ENCODE measurements at places on chromosomes 5 and 9. TPM values are rescaled to one million over a fixed set of nuclear protein-coding genes. Genes with fewer than 3 reads are reported as not detected.

GRCh38 chr9:133770076-133770777 is 32.1 kb upstream of the SARDH start:
- no peak for DNase-seq

MUSK gene
- total RNA-seq, result 0.71 TPM

- DNase-seq, result no peak
Observed at GRCh38 chr9:130117376-130117775, 54.8 kb upstream of the NCS1 start.

GRCh38 chr9:96061293-96061987 is 185.9 kb downstream of the ERCC6L2 start:
- no peak for DNase-seq

DNA sequence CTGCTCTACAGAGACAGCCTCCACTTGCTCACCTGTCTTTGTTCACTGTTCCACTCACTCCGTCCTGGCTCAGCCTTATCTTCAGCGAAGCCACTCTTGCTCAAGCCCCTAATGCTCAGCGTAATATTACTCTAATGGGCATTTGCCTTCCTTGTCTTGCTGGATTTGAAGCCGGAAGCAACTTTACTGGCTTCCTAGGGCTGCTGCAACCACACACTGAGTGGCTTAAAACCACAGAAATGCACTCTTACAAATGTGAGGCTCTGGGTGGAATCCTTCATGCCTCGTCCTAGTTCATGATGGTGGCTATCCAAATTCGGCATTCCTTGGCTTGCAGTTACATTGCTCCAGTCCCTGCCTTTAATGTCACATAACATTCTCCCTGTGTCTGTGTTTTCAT is 85.5 kb upstream of the MARCHF11 start:
- no peak for DNase-seq

DNA sequence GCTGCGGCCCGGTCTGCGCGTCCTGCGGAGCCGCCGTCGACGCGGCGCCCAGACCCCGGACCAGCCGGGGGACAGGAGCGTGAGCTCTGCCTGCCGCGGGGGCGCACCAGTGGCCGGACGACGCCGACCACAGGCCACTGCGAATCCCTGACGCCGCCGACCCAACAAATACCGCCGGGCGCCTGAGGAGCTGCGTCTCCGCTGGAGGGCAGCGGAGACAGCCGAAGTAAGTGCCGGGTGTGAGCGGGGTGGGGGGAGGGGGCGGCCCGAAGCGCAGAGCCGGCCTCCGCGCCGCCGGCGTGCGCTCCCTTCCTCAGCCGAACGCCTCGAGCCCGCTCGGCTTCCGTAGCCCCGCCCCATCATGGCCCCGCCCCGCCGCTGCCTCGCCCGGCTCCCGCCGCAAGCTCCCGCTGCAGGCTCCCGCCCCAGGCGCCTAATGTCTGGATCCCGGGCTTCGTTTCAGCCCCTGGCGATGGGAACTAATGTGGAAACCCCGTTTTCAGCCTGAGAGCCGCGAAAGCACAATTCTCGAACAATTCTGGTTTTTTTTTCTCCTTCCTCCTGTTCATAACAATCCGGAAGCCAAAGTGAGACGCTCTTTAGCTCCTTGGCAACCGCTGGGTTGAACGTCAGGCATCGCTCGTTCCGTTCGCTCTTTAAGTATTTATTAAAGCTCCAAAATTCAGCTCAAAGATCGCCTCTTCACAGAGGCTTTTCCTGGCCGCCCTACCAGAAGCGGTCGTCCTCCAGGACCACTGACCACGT is at the start of gene RFK:
TSS of gene RFK (minus strand) at position 232 of the 765 bp plus-strand sequence. CDS start 255 bp downstream, outside the sequence.
- DNase-seq, result peak; percentile 53

GRCh38 chr9:19642256-19642655 is 146.6 kb downstream of the SLC24A2 start:
- DNase-seq, result no peak

All from thoracic aorta (tissue), 2 donors.